Nephron progenitor cell (in vitro differentiated cells): ENCODE measurements at places on chromosomes 11 and 22.

- DNase-seq, result no peak
These were observed 394.0 kb downstream of the LRRC4C start for GRCh38 chr11:41065432-41065831.

DNA sequence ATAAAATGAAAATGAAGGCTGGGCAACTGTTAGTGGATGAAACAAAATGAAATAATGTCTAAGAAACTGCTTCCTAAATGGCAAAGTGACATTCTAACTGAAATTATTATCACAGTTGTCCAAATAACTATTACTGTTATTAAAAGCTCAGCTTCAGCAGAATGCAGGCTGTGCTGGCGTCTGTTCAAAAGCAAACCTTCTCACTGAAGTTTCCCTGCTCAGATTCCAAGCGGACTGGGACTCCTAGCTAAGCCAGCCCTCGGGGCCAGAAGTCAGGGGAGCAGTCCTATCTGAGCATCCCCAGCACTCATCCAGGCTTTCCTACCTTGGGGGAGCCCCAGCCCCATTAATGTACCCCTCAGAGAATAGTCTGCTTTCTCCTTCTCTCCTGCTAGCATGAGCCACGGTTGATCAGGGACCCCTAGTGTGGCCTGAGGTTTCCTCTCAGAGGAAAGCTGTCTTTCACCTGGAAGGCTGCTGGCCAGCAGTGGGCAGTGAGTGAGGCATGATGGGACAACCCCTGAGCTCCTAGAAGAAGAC lies 1167.3 kb downstream of the TBC1D22A start:
- no peak for DNase-seq

DNA sequence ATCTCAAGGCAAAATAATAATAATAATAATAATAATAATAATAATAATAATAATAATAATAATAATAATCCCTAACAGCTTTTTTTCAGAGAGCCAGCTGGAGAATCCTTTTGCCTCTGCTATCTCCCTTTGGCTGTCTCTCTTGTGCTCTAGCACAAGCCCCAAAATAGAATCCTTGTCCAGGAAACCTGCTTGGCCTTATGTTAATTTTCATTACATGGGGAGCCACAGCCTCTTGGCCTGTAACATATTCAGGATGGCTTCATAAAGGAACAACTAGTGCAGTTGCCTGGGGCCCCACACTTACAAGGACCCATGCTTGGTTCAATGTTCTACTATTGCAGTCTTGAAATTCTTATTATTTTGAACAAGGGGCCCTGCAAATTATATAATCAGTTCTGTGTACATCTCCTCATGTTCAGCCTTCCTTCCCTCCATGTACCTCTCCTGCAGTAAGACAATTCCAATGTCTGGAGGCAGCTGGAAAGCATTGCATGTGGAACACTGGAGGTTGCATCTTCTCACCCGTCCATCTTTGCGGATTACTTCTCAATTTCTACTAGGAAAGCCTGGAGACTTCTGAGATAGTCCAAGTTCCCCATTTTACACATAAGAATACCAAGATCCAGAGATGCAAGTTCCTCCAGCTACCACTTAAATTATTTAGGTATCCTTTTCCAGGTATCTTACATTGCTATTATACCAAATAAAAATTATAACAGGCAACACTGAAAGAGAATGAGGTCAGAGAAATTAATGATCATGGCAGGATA lies 37.8 kb upstream of the SORL1 start:
- no peak for DNase-seq

- no peak for DNase-seq
These were observed 40.6 kb downstream of the TENM4 start for GRCh38 chr11:79400206-79400605.

GRCh38 chr11:8777907-8778767 lies 95.5 kb downstream of the RPL27A start:
- DNase-seq, result no peak

GRCh38 chr11:73275381-73275750 lies 3.2 kb downstream of the P2RY6 start:
- DNase-seq, result no peak

DNA sequence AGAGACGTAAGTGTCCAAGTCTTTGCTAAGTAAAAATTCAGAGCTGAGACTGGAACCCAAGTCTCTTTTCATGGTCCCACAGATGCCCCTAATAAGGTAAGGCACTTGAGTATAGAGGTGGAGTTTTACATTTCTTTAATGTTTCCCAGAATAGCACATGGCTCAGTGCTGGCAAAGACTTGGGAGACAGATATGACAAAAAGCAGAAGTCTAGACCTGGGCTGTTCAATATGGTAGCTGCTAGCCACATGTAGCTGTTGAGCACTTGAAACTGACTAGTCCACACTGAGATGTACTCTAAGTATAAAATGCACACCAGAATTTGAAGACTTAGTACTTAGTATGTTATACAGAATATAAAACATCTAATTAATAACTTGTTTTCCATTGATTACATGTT lies 17.6 kb downstream of the VSTM5 start:
- no peak for DNase-seq

DNA sequence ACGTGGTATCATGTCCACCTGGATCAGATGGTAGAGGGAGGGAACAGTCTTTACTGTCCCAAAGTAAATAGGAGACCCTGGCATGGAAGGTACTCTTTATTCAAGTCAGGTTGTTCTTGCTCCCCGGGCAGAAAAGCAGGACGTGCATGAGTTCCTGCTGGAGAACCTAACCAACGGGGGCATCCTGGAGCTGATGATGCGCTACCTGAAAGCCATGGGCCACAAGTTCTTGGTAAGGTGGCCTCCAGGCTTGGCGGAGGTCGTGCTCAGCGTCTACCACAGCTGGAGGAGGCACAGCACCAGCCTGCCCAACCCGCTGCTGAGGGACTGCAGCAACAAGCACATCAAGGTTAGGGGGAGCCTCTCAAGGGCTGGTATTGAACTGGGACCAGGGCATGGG lies 48.7 kb downstream of the CABIN1 start:
- DNase-seq, result no peak

GRCh38 chr11:61198948-61199523 lies 4.3 kb upstream of the PGA3 start:
- DNase-seq, result no peak
